Activated T-helper 2 cell treated with anti-CD3 and anti-CD28 coated beads, Interferon-gamma antibody, Interleukin-2, Interleukin-4, amounts not matched to agents 10 μg/mL and 5 μg/mL and 100 μg/mL, durations not matched to agents 14 hours and 24 hours and 36 hours (primary cell): ENCODE measurements at places on chromosomes 1 and 21.

DNA sequence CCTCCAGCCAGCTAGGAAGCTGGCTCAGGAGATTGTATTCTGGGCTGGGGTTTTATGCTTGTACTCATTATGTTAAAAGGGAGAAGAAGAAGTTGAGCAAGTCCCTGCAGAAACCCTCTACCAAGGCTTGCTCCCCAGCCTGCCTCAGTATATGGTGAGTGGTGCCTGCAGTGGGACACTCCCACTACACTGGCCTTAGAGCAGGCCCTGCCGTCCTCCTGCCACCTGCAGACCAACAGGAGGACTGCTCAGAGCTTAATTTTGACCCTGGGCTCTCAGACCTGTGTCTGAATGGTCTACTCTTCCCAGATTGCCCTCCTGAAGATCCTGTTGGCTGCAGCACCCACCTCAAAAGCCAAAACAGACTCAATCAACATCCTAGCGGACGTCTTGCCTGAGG lies 13.0 kb downstream of the STRIP1 start:
- no peak for DNase-seq

DNA sequence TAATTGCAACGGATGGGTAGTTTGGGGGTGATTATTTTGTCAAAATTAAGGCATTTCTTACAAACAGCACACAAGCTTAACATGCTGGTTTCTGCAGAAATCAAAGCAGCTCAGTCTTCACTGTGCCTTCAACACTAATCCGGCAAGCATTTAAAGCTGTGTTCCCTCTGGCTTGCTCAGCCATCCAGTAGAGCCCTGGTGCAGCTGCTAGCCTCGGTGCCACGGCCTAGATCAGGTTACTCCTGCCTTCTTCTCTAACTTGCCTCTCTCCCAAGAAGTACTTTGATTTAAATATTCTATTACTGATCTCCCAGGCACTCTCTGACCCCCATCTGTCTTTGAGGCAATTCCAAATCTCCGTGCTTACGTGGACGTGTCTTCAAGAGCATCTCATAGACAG lies 85.6 kb downstream of the GREM2 start:
- DNase-seq, result no peak

DNA sequence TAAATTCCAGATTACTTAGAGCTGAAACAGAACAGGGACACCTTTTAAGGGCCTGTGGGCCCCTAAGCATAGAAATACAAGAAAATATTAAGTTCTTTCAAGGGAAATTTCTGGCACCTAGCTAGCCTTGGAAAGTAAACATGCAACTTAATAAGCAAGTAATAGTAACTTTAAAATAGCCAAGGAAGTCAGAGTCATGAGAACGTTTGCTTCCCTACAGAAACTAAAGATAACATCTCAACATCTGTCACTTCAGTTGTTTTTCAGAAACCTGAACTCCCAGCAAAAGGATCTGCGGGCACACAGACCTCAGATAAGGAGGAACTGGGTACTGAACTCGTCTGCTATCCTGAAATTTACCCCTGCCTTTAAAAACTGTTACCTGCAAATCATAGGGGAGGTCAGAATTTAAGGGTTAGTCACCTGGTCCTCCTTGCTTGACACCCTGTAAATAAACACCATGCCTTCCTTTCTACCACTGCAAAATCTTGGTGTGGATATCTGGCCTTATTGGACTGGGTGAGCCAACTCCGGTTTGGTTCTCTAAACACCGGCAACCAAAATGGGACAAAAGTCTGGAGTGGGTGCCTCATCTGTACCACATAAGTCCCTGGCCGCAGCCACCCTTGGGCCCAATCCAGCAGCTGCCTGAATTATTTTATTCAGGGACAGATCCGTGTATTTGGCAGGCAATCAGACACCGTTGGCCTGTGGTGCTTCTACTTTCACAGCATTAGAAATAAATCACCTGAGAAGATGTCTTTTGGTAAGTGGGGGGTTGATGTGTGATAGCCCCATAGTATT lies 27.9 kb downstream of the NRDC start:
- no peak for DNase-seq

DNA sequence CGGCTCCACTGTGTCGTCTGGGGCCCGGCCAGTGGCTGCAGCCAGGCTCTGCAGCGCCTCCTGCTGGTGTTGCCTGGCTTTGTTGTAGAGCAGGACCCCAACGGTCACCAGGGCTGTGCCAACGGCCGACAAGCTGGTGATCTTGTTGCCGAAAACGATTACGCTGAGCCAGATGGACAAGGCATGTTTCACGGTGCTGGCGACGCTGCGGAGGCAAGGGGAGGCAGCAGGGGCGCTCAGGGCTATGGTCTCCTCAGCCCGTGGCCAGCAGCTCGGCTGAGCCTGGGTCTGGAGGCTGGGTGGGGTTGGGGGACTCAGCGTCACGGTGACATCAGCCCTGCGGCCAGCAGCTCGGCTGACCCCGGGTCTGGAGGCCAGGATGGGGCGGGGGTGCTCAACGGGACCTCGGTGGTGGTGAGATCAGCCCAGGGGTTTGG lies 7.0 kb upstream of the CDK11B start:
- DNase-seq, result no peak

GRCh38 chr1:179550746-179551682 lies 24.7 kb downstream of the NPHS2 start:
- DNase-seq, result no peak

- no peak for DNase-seq
Observed at GRCh38 chr21:36696390-36697059, 2.4 kb upstream of the SIM2 start.

DNA sequence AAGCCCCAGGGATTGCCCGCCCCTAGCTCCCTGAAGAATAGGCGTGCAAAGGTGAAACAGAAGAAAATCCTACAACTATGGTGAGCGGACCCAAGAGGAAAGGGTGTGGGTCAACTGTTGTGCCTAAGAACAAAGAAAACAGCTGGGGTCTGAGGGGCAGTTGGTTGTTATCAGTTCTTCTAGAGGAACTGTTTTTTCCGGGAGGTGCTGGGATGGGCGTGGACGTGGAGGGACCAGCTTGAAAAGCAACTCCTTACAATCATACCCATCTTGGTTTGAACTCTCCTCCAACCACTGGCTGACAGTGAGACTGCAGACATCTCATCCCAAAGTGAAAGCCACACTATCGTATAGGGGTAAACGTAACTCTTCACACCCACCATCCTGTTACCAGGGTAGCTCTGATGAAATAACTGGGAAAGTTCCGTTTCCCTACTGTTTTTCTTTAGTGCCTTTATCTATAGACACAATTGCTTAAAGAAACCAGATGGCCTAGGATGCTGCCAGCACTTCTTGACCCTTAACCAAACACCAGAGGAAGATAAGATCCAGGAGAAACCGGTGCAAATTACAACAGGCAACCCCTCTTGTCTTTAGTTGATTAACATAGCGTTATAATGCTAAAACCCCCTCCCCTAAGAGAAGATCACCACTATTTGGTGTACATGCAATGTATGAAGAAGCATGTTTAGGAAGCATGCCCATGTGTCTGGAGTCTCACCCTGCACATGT lies 25.6 kb upstream of the FAM89A start:
- no peak for DNase-seq

- peak; percentile 86 for DNase-seq
Observed at GRCh38 chr1:205284420-205285144, 37.0 kb downstream of the NUAK2 start.

- no peak for DNase-seq
Observed at GRCh38 chr1:64921771-64922170, 44.6 kb downstream of the JAK1 start.
